Activated T-helper 2 cell treated with anti-CD3 and anti-CD28 coated beads, Interferon-gamma antibody, Interleukin-2, Interleukin-4, amounts not matched to agents 10 μg/mL and 5 μg/mL and 100 μg/mL, durations not matched to agents 14 hours and 24 hours and 36 hours (primary cell): ENCODE measurements at places on chromosomes 11 and 22.

DNA sequence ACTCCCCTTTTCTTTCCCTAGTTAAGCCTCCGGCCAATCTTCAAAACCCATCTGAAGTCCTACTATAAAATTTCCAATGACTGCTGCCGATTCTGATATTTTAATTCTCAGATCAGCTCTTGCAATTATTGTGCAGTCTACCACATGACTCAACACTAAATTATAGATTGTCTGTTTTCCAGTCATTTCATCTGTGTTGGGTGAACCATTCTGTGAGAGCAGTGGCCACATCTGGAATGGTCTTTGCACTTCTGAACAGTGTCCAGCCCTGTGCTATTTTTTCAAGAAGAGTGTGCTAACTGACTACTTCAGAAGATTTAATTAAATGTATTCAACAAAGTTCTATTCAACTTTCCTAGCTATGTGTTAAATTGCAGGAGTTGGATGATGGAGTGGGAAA lies 47.2 kb upstream of the MMP7 start:
- no peaks in the 10 kb centered on the region for H3K27me3 ChIP-seq
- H3K4me3 ChIP-seq, result no peak overlapping the region
- peaks cover 38% of the 10 kb centered on the region for H3K4me1 ChIP-seq

- H3K36me3 ChIP-seq, result no peaks in the 10 kb centered on the region
- H3K27ac ChIP-seq, result no peak overlapping the region
- H3K4me3 ChIP-seq, result no peak overlapping the region
- H3K4me1 ChIP-seq, result no peaks in the 10 kb centered on the region
- no peak for DNase-seq
- H3K27me3 ChIP-seq, result peaks cover 54% of the 10 kb centered on the region
These were observed 29.8 kb downstream of the TEAD1 start for GRCh38 chr11:12704049-12704448.

DNA sequence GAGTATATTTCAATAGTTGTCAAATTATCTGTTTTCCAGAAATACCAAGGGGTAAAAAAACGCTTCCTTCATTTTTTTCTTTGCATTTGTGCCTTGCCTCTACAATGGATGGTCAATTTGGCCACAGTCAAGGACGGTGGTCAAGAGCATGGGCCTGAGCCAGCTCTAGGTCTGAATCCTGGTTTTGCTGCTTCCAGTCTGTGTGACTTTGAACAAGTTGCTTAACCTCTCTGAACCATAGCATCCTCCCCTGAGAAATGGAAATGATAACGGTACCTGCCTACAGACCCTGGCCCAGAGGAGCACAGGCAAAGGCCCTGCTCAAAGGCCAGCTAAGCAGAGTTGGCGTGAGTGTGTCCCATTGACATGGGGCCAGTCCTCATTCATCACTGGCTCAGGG lies 3.1 kb downstream of the PNPLA5 start:
- no peaks in the 10 kb centered on the region for H3K4me1 ChIP-seq
- H3K36me3 ChIP-seq, result no peaks in the 10 kb centered on the region
- H3K27me3 ChIP-seq, result peaks cover 25% of the 10 kb centered on the region
- DNase-seq, result no peak
- no peak overlapping the region for H3K4me3 ChIP-seq

DNA sequence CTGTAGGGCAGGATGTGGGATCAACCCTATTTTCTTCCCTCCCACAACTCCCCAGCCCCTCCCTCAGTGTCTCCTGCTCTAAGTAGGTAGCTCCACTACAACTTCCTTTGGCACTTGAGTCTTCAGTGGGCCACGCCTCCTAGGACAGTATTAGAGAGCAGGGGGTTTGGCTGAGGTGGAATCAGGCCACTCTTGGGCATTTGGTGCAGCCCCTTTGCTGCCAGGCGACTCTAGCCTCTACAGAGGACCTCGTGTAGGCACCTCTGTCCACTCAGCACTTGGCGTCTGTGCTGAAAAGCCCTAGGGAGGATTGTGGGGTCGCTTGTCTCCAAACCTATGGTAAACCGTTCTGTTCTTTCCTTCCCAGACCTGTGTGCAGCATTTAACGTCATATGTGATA lies 2.7 kb downstream of the FADD start:
- H3K27ac ChIP-seq, result peak overlapping the region; percentile 69
- H3K4me1 ChIP-seq, result peaks cover 36% of the 10 kb centered on the region
- no peak for DNase-seq
- peaks cover 63% of the 10 kb centered on the region for H3K36me3 ChIP-seq

GRCh38 chr11:110508786-110509185 lies 79.0 kb downstream of the FDX1 start:
- DNase-seq, result no peak
- no peaks in the 10 kb centered on the region for H3K4me1 ChIP-seq
- H3K36me3 ChIP-seq, result no peaks in the 10 kb centered on the region
- peaks cover 2% of the 10 kb centered on the region for H3K27me3 ChIP-seq
- no peak overlapping the region for H3K4me3 ChIP-seq
- no peak overlapping the region for H3K27ac ChIP-seq

- no peaks in the 10 kb centered on the region for H3K27me3 ChIP-seq
- no peak overlapping the region for H3K4me3 ChIP-seq
- no peak for DNase-seq
- peaks cover 38% of the 10 kb centered on the region for H3K36me3 ChIP-seq
These were observed 11.2 kb downstream of the SMPD1 start for GRCh38 chr11:6401464-6401863.

DNA sequence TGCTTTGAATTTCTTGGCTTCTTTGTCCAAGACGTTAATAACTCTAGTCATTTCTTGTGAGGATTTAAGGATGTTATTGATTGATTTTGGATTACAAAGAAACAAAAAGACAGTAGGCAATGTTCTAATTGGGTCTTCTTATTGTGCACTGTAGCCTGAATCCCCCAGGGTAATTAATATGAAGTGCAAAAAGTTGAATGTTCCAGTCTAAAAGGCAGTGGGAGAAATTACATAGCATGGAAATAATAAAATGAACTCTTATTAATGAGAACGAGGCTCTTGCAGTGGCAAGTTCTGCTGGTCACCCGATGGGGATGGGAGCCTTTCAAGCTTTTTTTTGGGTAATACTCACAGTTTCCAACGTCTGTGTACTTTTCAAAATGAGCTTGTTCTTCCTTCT lies 45.6 kb downstream of the UBASH3B start:
- H3K4me3 ChIP-seq, result no peak overlapping the region
- peaks cover 43% of the 10 kb centered on the region for H3K4me1 ChIP-seq
- H3K27me3 ChIP-seq, result no peaks in the 10 kb centered on the region
- H3K36me3 ChIP-seq, result peaks cover 14% of the 10 kb centered on the region
- no peak overlapping the region for H3K27ac ChIP-seq

DNA sequence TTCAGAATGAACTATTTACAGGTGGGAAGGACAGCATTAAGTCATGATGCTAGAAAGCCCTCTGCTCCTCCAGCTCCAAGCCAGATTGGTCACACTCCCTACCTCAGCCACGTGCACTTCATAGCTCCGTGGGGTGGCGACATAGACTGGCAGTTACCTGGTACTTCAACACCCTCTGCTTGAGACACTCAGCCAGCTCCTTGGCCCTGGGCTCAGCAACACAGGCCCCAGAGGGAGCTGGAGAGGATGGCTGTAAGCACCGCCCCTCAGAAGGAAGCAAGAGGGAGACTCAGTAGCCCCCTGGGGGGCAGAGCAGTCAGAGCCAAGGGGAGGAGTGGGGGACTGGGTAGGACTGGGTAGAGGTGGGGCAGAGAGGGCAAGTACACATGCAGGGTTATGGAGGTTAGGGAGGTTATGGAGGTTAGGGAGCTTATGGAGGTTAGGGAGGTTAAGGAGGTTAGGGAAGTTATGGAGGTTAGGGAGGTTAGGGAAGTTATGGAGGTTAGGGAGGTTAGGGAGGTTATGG lies 102.1 kb upstream of the BID start:
- H3K4me3 ChIP-seq, result no peak overlapping the region
- peaks cover 2% of the 10 kb centered on the region for H3K36me3 ChIP-seq
- no peaks in the 10 kb centered on the region for H3K4me1 ChIP-seq
- no peaks in the 10 kb centered on the region for H3K27me3 ChIP-seq
- DNase-seq, result no peak

DNA sequence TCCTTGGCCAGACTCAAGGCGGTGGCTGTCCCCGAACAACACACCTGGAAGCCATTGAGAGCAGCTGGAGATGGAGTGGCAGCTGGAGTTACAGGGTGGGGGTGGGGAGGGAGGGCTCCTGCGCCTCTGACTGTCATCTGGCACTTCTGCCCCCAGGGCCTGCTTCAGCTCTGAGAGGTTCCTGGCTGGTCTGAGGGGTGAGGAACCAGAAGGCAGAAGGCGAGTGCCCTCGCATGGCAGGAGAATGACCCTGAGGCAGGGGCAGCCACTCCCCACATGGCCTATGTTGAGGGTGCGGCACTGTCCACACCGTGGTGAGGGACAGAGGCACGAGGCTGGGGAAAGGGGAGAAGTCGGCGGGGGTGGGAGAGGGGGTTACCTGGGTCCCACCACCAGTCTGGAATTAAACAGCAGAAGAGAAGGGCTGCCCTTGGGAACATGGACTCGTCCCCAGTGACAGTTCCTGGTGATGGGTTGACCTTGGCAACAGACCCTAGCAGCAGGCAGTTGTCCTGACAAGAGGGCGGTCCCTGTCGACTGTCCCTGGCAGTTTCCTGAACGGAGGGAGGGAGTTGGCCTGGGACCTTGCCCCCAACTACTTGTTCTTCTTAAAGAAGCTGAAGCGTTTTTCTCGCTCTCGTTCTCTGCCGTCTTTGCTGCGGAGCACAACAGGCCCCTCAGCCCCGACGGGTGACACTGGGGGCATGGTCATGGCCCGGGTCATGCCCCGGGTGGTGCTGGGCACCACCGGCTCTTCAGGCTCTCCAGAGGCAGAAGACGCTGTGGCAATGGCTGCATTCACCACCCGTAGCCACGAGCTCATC lies 7.8 kb upstream of the RBM4B start:
- H3K27me3 ChIP-seq, result no peaks in the 10 kb centered on the region
- H3K4me1 ChIP-seq, result no peaks in the 10 kb centered on the region
- no peak overlapping the region for H3K4me3 ChIP-seq
- DNase-seq, result no peak
- no peaks in the 10 kb centered on the region for H3K36me3 ChIP-seq

DNA sequence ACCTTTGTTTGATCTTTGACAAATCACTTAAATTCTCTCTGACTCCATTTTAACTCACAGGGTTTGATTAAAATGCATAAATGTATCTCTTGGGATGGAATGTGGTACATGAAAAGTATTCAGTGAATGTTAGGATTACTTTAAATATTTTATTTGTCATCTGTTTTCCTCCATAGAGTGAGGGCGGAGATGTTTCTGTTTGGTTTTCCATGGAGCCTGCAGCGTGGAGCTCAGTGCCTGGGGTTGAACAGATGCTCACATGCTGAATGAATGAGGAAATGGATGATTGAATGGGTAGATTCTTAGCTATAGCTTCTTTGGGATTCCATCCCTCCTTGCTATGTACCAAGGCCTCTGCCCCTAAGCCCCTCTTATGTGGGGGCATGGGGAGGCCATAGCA lies 10.0 kb downstream of the TSPAN18 start:
- peaks cover 2% of the 10 kb centered on the region for H3K4me1 ChIP-seq
- no peak overlapping the region for H3K4me3 ChIP-seq
- no peak for DNase-seq
- H3K27me3 ChIP-seq, result peaks cover 11% of the 10 kb centered on the region

- peaks cover 3% of the 10 kb centered on the region for H3K4me1 ChIP-seq
- no peaks in the 10 kb centered on the region for H3K36me3 ChIP-seq
These were observed 10.1 kb upstream of the PIM3 start for GRCh38 chr22:49950396-49950994.

DNA sequence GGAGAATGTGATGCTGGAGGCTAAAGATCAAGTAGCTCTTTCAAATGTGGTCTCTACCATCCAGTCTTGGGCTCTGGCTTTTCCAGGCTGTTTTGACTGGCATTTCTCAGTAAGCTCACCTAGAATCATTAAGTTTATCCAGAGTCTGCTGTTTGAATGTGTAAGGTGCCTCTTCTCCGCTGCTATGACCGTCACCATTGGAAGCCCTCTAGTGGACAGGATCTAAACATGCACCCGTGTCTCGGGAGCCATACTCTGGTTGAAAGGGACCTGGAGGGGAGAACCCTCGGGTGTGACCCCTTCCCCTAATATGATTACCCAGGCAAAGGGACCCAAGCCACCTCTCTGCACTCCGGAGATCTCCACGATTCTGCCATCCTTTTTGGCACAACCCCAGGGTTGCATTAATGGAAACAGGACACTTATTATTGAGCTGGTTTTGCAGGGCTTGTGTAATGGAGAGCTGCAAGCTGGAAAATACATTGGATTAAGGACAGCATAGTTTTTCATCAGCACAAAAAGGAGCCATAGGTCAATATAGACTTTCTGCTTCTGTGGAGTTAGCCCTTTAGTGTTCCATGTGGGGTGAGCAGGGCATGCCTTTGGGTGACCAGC lies 191.0 kb upstream of the LARGE1 start:
- no peaks in the 10 kb centered on the region for H3K36me3 ChIP-seq
- no peak overlapping the region for H3K4me3 ChIP-seq
- DNase-seq, result no peak
- H3K27ac ChIP-seq, result no peak overlapping the region

- no peaks in the 10 kb centered on the region for H3K4me1 ChIP-seq
- H3K4me3 ChIP-seq, result no peak overlapping the region
- no peak overlapping the region for H3K27ac ChIP-seq
- no peaks in the 10 kb centered on the region for H3K36me3 ChIP-seq
- peaks cover 4% of the 10 kb centered on the region for H3K27me3 ChIP-seq
These were observed 239.5 kb upstream of the CADM1 start for GRCh38 chr11:115743719-115744118.

DNA sequence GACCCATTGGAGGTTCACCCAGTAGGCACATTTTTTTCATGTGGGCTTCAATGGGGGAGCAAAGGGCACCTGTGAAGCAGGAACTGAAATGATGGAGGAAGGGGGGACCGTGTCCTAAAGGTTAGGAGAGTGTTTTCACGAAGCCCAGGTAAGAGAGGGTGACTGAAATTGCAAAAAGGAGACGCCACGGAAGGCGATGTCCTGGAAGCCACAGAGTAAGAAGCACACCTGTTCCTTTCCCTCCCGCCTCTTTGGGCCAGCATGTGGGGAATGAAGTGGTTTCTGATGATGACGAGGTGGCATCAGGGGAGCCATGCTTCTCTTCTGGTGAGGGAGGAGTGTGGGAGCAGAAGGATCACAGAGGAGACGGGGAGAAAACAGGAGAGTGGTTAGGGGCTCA lies 37.0 kb upstream of the MICAL2 start:
- H3K4me1 ChIP-seq, result peaks cover 13% of the 10 kb centered on the region
- no peak for DNase-seq
- no peak overlapping the region for H3K27ac ChIP-seq
- peaks cover 2% of the 10 kb centered on the region for H3K27me3 ChIP-seq
- no peak overlapping the region for H3K4me3 ChIP-seq

DNA sequence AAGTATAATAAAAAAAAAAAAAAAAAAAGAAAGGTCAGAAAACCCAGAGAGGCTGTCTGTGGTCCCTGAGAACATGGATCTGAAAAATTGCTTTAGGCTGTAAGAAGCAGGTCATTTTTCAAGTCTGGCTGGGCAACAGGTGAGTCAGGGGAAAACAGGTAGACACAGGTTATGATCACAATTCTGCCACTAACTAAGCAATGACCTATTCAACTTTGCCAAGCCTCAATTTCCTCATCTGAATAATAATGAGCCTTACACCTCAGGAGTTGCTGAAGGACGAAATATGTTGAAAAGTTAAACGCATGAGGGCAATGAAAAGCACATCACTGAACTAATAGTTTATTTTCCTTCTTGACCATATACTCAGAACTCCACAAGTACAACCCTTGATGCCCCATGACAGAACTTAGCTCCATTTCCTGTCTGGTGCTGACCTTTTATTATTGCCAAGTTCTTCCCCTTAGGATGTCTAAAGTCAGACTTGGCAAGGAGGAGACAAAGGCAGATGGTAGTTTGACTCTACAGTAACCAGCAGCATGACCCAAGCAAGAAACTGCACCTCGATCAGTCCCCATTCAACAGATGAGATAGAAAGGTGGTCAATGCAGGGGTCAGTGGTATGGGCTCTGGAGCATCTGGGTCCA lies 93.6 kb downstream of the SYN3 start:
- no peak overlapping the region for H3K27ac ChIP-seq
- H3K4me3 ChIP-seq, result no peak overlapping the region
- H3K27me3 ChIP-seq, result no peaks in the 10 kb centered on the region
- H3K36me3 ChIP-seq, result no peaks in the 10 kb centered on the region
- H3K4me1 ChIP-seq, result no peaks in the 10 kb centered on the region
- DNase-seq, result no peak
